Stimulated activated CD8-positive, alpha-beta memory T cell treated with anti-CD3 and anti-CD28 coated beads, Interleukin-4, amount 100 ng/mL, for 24 hours (primary cell): ENCODE measurements at places on chromosomes 3 and 15.

DNA sequence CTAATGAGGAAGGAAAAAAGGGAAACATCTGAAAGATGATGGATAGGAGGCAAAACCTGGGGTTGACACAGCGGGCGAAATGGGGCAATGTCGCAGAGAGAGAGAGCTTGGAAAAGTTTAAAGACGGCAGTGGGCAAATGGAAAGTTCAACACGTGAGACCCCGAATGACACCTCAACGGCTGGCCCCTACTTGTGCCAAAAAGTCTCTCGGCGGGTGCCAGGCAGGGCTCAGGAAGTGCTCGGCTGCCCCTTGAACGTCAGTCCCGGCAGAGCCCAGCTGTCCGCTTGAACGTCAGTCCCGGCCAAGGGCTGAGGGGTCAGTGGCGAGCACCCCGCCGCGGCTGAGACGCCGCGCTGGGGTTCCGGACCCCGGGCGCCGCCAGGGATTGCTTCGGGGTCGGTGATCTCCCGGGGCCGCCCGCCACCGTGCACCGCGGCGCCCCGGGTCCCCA lies 658 bp downstream of the EOGT start:
- DNase-seq = no peak

DNA sequence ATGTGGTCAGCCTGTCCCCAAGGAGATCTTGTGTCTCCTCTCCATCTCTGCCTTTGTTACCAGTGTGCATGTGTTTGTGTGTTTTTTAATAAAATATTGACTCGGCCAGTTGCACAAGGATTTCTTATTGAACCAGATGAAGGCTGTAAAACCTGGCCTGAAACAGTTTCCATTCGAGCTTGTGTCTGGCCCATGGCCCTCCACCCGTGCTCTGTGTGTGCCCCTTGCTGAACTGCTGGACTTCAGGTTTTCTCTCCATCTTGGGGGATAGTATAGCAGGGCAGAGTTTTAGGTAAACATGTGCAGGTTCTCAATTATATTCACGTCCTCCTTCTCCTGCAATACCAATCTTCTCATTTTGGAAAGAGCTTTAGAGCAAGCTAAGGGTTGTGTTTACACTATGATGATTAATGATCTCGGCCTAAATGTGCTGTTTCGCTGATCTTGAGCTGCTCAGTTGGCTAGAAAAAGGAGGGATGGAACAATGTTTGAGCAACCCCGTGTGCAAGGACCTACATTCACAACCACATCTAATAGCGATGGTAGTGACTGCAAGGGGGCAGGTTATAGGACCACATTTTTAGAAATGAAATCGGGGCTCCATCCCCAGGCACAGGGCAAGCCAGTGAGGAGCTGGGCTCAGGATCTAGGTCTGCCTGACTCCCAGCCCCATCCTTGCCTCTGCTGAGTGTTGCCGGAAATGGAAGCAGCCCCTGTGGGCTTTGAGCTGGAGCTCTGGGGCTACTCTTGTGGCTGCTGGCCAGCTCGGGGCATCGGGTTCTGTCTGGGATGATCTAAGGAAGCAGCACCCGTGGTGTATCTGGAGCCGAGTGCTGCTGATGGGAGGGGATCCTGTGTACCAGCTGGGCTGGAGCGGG lies 47.7 kb downstream of the CMTM6 start:
- DNase-seq = no peak

- DNase-seq = no peak
Observed at GRCh38 chr15:46410705-46411104, 775.9 kb downstream of the SQOR start.

- no peak for DNase-seq
Observed at GRCh38 chr15:38438031-38438986, 15.6 kb upstream of the FAM98B start.

DNA sequence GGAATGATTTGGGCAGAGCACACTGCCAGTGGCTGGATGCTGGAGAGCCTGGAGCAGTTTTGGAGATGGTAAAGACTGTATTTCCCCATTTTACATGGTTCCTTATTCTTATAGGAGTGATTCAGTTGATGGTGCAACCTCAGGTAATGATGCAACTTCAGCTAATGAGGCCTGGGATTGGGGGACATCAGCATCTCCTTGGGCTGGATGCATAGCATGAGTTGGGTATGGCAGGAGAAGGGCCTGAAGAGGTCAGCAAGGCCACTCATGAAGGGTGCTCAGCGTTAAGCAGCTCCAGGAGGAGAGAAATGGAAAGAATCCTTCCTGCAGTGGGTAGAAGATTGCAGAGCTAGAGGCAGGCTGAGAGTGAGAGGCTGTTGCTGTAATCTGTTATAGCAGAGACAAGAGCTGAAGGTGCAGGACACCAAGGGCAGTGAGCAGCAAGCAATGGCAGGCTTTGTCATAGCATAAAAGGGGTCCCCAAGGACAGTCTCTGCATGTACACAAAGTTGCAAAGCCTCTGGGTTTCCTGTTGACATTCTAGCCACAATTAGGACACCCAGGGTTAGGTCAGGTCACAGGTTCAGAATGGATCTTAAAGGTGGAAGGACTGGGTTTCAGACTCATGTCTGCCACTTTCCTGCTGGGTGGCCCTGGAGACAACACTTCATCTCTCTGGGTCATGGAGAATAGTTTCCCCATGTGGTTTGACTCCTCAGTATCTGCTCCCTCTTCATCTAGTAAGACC lies 29.5 kb upstream of the SNRK start:
- no peak for DNase-seq

DNA sequence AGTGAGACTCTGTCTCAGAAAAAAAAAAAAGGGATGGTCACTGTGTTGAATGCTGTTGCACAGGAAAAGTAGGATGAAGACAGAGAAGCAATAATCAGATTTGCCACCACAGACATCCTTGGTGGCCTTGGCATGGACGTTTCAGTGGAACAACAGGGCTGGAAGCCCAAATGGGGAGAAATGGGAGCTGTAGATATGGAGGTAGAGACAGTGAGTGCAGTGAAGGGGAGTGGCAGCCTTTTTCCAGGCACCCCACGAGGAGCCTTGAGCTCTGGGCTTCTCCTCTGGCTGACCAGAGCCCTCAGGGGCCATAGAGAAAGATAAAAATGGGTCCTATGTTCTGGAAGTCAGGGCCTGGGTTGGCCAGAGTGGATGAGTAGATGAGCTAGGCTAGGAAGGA lies 12.3 kb upstream of the DOCK3 start:
- no peak for DNase-seq

DNA sequence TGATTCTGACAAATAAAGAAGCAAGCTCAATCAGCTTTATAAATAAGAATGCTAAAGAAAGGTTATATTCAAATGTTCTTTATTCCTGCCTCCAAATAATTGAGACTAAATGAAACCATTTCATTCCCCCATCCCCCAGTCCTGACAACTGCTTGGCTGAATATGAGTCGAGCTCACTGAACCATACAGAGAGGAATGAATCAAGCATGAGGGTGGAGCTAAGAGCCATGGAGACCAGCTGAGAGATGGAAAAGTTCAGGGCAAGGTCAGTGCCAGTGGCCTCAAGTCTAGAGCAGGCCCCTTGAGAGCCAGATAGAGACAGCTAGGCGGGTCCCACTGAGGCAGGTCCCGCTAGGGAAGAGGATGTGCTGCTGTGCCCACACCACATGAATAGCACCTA lies 188.7 kb upstream of the EIF1B start:
- no peak for DNase-seq

DNA sequence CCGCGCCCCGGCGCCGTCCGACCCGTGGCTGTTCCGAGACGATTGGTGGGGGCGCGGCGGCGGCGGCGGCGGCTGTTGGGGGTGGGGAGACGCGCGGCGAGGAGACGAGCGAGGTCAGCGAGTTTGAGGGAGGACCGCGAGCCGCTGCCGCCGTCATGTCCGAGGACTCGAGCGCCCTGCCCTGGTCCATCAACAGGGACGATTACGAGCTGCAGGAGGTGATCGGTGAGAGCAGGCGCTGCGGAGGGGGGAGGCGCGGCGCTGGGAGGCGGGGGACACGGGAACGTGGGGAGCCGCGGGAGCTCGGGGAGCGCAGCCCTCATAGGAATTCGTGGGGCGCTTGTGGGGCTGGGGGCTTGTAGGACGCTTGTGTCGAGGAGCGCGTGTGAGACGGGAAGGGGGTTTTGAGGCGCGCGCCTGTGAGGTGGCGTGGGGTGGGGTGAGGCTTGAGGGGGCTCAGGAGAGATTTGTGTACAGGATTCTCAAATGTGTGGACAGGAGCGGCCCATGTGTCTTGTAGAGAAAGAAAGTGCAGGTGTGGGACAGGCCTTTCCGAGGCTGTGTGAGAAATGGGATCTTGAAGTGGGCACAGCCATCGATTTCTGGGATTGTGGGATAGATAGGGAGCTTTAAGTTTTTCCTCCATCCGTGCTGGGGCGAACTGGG lies 518 bp downstream of the OXSR1 start:
- DNase-seq = no peak

- no peak for DNase-seq
Observed at GRCh38 chr15:69398491-69398891, 15.7 kb upstream of the KIF23 start.

GRCh38 chr3:53570081-53570480 lies 75.7 kb downstream of the CACNA1D start:
- DNase-seq = no peak

GRCh38 chr3:109926376-109926775 lies 589.0 kb upstream of the DPPA4 start:
- DNase-seq = no peak

- DNase-seq = no peak
Observed at GRCh38 chr3:146161663-146162002, 649 bp upstream of the PLOD2 start.

DNA sequence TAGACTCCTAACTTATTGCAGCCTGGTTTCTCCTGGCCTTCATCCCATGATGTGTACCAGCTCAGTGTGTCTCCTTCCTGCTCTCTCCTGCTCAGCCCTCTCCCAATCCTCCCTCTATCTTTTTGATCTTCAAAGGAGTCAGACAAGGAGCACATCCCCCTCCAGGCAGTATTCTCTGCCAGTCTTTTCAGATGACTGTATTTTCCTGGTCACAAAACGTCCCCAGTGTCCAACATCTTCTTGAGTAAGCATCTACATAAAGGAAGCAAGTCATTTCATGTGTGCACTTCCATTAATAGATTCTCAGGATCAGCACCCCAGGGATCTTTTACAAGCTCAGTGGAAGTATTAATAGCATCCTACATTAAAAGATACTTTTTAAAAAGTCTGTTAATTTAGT lies 148.9 kb upstream of the THBS1 start:
- no peak for DNase-seq

- no peak for DNase-seq
Observed at GRCh38 chr3:178036451-178037144, 499.6 kb upstream of the KCNMB2 start.

GRCh38 chr3:172622916-172623700 lies 87.8 kb downstream of the NCEH1 start:
- DNase-seq = no peak

GRCh38 chr15:79593119-79593869 lies 161.2 kb downstream of the MINAR1 start:
- no peak for DNase-seq

DNA sequence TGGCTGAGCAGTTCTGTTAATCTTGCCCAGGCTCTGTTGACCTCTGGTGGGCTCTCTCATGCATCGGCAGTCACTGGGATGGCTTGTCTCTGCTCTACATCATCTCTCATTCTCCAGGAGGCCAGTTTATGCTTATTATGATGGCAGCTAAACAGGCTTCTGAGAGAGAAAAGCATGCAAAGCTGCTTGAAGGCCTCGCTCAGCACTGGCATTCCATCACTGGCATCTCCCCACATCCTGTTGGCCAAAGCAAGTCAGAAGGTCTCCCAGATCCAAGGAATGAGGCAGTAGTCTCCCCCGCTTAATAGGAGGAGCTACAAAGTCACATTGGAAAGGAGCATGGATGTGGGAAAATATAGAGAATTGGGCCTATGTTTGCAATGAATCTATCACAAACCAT lies 212.6 kb downstream of the ZNF621 start:
- no peak for DNase-seq

GRCh38 chr3:66037330-66037985 lies 1.3 kb downstream of the MAGI1 start:
- no peak for DNase-seq

DNA sequence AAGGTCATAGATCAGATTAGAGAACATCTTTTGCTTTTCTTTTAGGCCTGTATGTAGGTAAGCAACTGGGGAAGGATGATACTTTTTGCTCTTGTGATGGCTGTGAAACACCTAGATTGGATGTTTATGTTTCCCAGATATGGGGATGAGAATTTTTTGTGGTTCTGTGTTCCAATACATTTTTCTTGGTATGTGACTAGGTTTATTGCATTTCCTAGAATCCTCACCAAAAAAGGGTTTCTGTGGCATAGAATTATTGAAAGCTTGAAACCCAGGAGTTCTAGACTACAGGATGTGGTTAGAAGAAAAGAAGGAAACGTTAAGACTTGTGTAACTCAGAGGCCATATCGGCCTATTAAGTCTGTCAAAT lies 25.8 kb downstream of the OXNAD1 start:
- DNase-seq = no peak

DNA sequence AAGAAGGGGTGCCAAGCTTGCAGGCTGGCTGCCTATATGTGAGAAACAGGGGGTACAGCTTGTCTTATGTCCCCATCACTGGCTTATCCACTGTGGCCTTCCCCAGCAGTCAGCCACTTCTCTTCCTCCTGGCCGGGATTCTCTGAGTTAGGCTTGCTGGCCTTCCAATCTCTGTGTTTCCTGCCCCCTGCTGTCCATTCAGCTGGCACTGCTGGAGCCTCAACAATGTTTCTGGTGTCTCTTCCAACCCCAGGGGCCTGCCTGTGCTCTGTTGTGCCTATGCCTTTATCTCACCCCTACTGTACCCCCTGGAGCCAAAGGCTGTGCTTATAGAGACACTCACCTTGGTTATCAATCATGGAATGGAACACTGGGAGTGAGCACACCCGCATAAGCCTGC lies 36.5 kb downstream of the ANAPC13 start:
- no peak for DNase-seq

DNA sequence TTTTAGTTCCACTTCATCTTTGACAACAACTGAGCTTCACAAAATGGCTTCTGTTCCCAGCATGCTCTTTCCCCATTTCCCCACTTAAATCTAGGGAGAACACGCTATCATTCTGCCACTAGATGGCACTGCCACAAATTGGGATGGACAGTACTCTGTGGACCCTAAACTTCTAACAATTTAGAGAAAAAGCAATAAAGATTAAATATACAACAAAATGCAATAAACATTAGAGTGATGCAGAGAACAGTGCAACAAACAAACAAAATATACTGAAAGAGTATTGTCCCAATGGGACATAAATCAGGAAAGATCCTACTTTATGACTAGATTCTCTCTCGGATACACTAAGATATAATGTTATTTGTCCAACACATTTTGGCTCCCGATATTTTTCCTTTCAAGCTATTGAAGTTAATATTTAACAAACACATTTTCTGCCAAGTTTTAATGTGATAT lies 169.7 kb upstream of the TMCO5A start:
- no peak for DNase-seq

GRCh38 chr3:40143283-40144090 lies 166.0 kb upstream of the EIF1B start:
- DNase-seq = no peak

DNA sequence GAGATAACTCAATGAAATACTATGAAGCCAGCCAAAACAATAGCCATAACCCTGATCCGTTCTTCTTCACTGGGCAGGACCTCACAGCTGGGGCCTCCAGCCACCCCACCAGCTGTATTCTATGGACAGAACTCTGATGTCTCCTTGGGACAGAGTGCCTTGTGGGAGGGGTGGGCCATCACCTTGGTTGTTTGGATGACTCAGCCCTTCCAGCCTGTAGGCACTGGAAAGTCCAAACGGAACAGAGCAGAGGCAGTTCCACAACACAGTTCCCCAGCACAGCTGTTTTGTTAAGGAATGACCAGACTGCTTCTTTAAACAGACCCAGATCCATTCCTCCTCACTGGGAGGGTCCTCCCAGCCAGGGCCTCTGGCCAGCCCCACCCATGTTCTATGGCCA lies 31.9 kb upstream of the ZBED2 start:
- DNase-seq = no peak

GRCh38 chr15:33152502-33153109 lies 41.9 kb downstream of the FMN1 start:
- no peak for DNase-seq
